Aorta (tissue), 5 donors: ENCODE measurements at places on chromosomes 5 and 9. TPM values are rescaled to one million over a fixed set of nuclear protein-coding genes. Genes with fewer than 3 reads are reported as not detected.
A peak's percentile ranks its signal among the peaks of the same experiment; 100 is the strongest.

DNA sequence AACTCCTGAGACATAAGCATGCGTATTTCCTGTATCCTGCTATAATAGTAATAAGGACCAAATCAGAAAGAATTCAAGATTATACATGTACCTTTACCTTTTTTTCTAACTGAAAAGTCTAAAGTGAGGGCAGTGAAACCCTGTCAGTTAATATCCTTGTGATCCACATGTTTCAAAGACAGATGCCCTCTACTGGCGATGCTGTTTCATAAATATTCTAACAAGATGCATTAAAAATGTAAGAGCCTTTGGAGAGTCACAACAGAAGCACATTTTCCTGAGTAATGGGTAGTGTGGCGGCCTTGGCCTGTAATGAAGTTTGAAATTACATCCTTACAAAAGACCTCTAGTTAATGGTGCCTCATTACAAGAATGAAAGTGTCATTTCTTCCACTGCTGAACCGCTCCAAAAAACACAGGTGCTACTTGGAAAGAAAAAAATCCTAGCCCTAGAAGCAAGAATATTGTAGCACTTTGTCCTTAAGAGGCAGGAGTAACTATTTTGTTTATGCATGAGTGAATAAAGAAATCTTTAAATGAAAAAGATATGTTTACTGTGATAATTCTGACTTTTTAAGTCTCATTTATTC is 232.6 kb downstream of the EPB41L4A start:
- no peaks in the 10 kb centered on the region for H3K36me3 ChIP-seq
- H3K27ac ChIP-seq, result no peak overlapping the region
- H3K27me3 ChIP-seq, result no peaks in the 10 kb centered on the region
- no peak overlapping the region for H3K4me3 ChIP-seq
- DNase-seq, result no peak

DNA sequence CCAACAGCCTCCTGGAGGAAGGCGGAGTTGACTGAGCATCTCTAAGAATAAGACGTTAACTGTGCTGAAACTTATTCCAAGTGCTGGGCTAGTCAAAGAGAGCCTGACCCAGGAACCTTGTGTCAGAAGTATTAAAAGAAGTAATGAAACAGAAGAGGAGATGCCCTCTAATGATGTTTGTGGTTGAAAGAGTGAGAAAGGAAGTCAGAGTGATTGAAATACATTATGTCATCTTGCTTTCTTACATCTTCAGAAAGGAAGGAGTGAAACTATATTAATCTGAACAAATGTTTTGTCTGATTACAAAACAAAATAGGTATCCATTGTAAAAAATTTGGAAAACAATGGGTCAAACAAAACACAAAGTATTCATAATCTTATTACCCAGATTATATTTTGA is 460.7 kb downstream of the NTRK2 start:
- no peak for DNase-seq
- H3K4me3 ChIP-seq, result no peak overlapping the region
- no peaks in the 10 kb centered on the region for H3K36me3 ChIP-seq
- H3K27me3 ChIP-seq, result no peaks in the 10 kb centered on the region
- H3K4me1 ChIP-seq, result no peaks in the 10 kb centered on the region

Gene TRIM36
- total RNA-seq, result 4.4 TPM

Gene BTNL3
- not detected for total RNA-seq

DNA sequence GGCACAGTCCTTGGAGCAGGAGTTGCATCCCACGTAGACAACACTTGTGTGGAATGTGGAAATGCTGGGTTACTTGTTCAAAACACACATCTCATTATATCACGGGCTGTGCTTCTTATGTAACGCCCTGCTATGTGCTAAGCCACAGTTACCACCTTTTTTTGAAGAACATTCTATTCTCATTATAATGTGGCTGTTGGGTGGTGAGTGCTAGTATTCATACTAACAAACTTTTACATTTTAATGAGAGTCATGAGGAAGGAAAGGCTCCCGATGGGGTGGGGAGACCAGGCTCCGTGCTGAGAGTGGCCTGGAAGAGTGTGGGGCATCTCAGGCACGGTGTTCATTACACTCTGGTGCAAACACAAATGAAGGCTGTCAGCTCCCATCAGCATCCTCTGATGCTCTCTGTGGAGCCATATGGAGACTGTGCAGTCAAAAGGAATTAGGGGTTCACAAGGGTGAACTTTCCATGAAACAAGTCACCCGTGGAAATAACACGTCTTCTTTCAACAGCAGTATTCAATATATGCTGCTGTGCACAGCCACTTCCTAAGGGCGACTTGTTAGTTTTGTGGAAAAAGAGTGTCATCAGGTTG is 153.1 kb upstream of the RAPGEF1 start:
- no peak for DNase-seq
- peaks cover 2% of the 10 kb centered on the region for H3K36me3 ChIP-seq

DNA sequence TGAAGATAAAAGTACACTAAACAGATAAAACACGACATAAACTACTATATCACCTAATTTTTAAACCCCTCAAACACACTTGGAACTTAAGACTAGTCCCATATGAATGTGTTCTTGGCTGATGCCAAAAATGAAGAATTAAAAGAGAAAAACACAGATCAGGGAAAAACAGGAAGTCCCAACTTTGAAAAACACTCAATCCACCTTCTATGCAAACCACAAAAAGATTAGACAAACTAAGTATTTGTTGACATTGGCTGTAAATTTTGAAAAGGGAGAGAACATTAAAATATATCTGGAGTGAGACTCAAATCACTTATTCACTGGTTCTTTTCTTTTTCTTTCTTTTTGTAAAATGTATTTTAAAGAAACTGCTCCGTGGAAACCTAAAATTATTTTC is 81.4 kb downstream of the ANKH start:
- H3K4me1 ChIP-seq, result no peaks in the 10 kb centered on the region
- no peaks in the 10 kb centered on the region for H3K36me3 ChIP-seq
- no peak overlapping the region for H3K4me3 ChIP-seq
- DNase-seq, result no peak

DNA sequence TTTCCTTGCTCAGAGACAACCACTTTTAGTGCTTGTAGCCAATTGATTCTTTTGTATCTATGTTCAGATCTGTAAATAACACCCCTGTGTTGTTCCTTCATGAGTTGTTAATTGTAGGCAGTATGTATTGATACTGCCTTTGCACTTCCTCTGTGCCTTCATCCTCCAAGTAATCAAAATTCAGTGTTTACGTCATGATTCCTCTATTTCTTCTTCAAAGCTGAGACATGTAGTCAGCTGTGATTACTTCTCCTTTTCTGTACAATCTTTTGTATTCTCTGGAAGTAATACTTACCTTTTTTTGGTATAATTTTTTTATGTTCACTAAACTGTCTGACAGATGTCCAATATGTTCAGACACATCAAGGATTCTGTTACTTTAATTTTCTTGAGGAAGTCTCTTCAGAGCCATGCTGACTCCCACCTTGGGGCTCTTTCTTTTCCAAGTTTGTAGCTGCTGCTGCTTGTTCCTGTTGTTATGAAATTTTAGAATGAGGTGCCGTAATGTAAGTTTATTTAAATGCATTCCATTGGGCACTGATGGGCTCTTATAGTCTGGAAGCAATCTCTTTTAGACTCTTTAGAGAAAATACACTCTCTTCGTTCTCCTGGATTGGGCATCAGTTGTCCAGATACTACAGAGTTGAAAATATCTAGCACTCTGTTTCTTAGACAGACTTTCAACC is 30.5 kb upstream of the LRRC70 start:
- no peak overlapping the region for H3K4me3 ChIP-seq
- H3K36me3 ChIP-seq, result no peaks in the 10 kb centered on the region
- H3K27ac ChIP-seq, result no peak overlapping the region
- no peaks in the 10 kb centered on the region for H3K27me3 ChIP-seq

- no peak overlapping the region for H3K4me3 ChIP-seq
- no peaks in the 10 kb centered on the region for H3K27me3 ChIP-seq
- no peak overlapping the region for H3K27ac ChIP-seq
- peaks cover 2% of the 10 kb centered on the region for H3K4me1 ChIP-seq
- H3K36me3 ChIP-seq, result no peaks in the 10 kb centered on the region
These were observed 67.8 kb downstream of the LHX2 start for GRCh38 chr9:124079176-124079925.

Gene ENG
- 339 TPM for total RNA-seq

- H3K27ac ChIP-seq, result no peak overlapping the region
- H3K4me3 ChIP-seq, result no peak overlapping the region
- DNase-seq, result no peak
These were observed 82.8 kb downstream of the APTX start for GRCh38 chr9:32918628-32919027.

GRCh38 chr5:156331181-156331580 is 4.2 kb downstream of the SGCD start:
- no peak overlapping the region for H3K4me3 ChIP-seq
- peaks cover 6% of the 10 kb centered on the region for H3K36me3 ChIP-seq
- H3K27me3 ChIP-seq, result no peaks in the 10 kb centered on the region
- H3K4me1 ChIP-seq, result peaks cover 5% of the 10 kb centered on the region

- DNase-seq, result no peak
- H3K27ac ChIP-seq, result no peak overlapping the region
- H3K36me3 ChIP-seq, result no peaks in the 10 kb centered on the region
- H3K27me3 ChIP-seq, result no peaks in the 10 kb centered on the region
- no peaks in the 10 kb centered on the region for H3K4me1 ChIP-seq
These were observed 235.7 kb downstream of the HTR1A start for GRCh38 chr5:63726496-63726895.

Gene NRG2
- total RNA-seq, result 1.3 TPM

DNA sequence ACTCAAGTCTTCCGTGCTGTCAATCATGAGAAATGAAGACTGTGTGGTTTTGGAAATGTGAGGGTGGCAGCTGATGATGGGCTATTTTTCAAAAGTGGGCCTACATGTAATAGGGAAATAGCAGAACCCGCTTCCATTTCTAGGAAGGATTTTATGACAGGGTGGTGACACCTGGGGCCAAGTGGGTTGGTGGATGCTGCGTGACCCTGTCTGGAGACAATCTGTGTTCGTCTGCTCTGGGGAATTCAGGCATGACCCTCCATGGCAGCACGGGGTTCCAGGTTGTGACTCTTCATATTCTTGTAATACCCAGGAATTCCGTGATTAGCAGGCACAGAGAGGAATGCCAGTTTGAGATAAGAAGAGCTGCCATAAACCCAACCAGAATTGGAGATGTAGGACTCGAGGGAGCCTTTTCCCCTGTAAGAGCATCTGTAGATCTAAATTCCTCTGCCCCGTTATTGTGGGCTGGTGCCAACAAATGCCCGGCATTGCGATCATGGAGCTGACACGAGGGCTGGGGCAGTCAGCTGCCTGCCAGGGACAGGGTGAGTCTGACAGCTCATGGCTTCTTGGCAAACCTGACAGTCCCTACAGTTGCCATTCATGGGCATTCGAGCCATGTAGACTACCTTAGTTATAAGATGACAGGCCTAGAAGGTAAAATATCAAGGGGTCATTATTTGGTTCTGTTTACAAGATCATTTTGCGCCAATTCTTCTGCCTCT is 279.7 kb downstream of the GADD45G start:
- H3K4me1 ChIP-seq, result no peaks in the 10 kb centered on the region
- no peak overlapping the region for H3K27ac ChIP-seq
- H3K4me3 ChIP-seq, result no peak overlapping the region
- DNase-seq, result peak; percentile 57
- no peaks in the 10 kb centered on the region for H3K27me3 ChIP-seq

- H3K27ac ChIP-seq, result no peak overlapping the region
- no peak for DNase-seq
- H3K4me3 ChIP-seq, result no peak overlapping the region
- H3K27me3 ChIP-seq, result no peaks in the 10 kb centered on the region
These were observed 3.9 kb downstream of the VDAC1 start for GRCh38 chr5:134000696-134001453.

Gene SLC1A1
- 3.2 TPM for total RNA-seq

DNA sequence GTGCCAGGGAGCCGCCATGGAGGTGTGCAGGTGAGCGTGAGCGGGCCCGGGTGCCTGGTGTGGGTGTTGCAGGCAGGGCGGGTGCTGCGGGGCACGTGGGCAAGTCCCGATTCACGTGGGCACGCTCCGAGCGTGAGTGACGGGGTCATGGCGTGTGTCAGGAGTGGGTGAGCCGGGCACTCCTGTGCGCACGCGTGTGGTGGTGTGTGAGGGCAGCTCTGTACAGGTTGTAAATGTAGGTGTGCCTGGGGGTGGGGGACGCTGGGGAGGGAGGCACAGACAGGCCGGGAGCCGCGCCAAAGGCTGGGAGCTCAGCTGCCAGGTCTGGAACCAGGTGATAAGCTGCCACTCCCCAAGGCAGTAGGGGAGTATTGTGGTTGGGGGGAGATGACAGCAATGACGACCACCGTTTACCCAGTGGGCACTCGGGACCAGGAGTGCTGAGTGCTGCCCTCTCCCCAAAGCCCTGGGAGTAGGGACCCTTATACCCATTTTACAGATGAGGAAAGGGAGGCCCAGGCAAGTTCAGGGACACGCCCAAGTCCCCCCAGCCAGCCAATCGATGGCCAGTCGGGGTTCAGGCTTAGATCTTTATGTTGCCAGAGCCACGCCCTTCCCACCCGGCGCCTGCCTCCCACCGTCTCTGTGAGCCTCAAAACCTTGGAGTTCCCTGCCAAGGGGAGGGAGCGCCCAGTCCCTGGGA is 9.6 kb downstream of the NCS1 start:
- DNase-seq, result no peak
- no peak overlapping the region for H3K4me3 ChIP-seq
- no peaks in the 10 kb centered on the region for H3K36me3 ChIP-seq
- H3K27ac ChIP-seq, result peak overlapping the region; percentile 48

Gene PRKAA1
- total RNA-seq, result 104 TPM

GRCh38 chr9:73152543-73152844 is 829 bp downstream of the ANXA1 start:
- H3K27ac ChIP-seq, result no peak overlapping the region
- no peaks in the 10 kb centered on the region for H3K27me3 ChIP-seq
- H3K4me3 ChIP-seq, result peak overlapping the region; percentile 98
- DNase-seq, result no peak

GRCh38 chr9:91896513-91897121 is 53.4 kb downstream of the ROR2 start:
- no peaks in the 10 kb centered on the region for H3K4me1 ChIP-seq
- H3K4me3 ChIP-seq, result no peak overlapping the region
- no peaks in the 10 kb centered on the region for H3K36me3 ChIP-seq
- H3K27me3 ChIP-seq, result no peaks in the 10 kb centered on the region
- DNase-seq, result no peak

DNA sequence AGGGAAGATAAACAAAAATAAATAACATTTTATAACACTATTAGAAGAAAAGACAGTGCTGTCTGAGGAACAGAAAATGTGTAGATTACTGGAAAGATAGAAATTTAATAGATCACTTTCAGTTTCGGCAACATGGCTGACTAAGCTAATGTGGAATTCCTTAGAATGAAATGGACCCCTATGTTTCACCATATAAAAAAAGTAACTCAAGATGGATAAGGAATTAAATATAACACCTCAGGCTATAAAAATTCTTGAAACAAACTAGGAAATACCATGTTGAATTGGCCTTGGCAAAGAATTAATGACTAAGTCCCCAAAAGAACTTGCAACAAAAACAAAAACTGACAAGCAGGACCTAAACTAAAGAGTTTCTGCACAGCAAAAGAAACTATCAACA is 558.3 kb downstream of the CHSY3 start:
- no peaks in the 10 kb centered on the region for H3K27me3 ChIP-seq
- no peak for DNase-seq
- H3K4me3 ChIP-seq, result no peak overlapping the region
- no peak overlapping the region for H3K27ac ChIP-seq

- no peak overlapping the region for H3K27ac ChIP-seq
- H3K36me3 ChIP-seq, result no peaks in the 10 kb centered on the region
- DNase-seq, result no peak
- H3K4me1 ChIP-seq, result no peaks in the 10 kb centered on the region
- no peaks in the 10 kb centered on the region for H3K27me3 ChIP-seq
These were observed 252.1 kb downstream of the SEC61B start for GRCh38 chr9:99474186-99474585.

GRCh38 chr9:33107762-33108161 is 31.3 kb upstream of the SMU1 start:
- H3K27me3 ChIP-seq, result no peaks in the 10 kb centered on the region
- H3K4me1 ChIP-seq, result no peaks in the 10 kb centered on the region
- H3K4me3 ChIP-seq, result no peak overlapping the region
- no peak for DNase-seq
